ENCODE measurements at places on chromosomes 16 and 17. TPM values are rescaled to one million over a fixed set of nuclear protein-coding genes. Genes with fewer than 3 reads are reported as not detected.

Gene FOXF1
- 2.1 TPM for total RNA-seq

Gene SCGB1C2
- not detected for total RNA-seq

GRCh38 chr16:11977376-11978041, 975 bp downstream of the SNX29 start:
- DNase-seq: peak; percentile 80

GRCh38 chr17:44212507-44213402, 6.7 kb downstream of the UBTF start:
- DNase-seq: no peak

- no peak for DNase-seq
Observed at GRCh38 chr17:48993951-48994350, 3.2 kb upstream of the IGF2BP1 start.

DNA sequence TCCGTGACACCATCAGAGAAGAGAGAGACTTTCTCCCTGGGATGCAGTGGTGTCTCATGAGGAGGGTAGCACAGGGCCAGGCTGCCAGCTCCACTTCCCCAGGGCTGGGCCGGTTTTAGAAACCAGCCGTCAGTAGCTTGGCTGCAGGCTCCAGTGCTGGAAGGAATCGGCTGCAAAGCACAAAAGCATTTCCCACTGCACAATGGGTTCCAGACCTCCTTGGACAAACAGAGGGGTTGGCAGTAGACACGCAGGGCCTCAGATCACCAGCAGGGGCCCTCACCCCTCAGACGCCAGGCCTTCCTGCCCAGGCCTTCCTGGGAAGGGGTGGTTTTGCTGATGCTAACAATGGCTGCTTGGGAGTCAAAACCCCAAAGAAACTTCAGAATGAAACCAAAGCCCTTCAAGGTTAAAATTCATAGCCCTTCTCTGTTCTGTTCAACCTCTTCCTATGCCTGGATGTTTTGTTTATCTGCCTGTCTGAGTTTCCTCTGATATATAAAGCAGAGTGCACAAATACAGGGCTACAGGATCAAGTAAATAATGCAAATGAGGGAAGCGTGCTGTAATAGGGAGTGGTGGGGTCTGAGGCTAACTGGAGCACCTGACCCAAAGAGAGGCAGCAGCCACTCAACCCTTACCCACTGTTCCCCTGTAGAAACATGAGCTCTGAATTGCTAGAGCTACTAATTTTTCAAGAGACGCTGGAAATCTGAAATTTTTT, 26.2 kb downstream of the TEKT5 start:
- no peak for DNase-seq

Measured in Caki2 (cell line).